Left lobe of liver (tissue), 2 donors: ENCODE measurements at places on chromosomes 1 and 21. TPM values are rescaled to one million over a fixed set of nuclear protein-coding genes. Genes with fewer than 3 reads are reported as not detected.

- no peak for DNase-seq
These were observed 16.9 kb downstream of the PLA2G4A start for GRCh38 chr1:186845576-186846210.

GRCh38 chr1:82919837-82920236 is 1079.1 kb downstream of the TTLL7 start:
- DNase-seq = no peak

DNA sequence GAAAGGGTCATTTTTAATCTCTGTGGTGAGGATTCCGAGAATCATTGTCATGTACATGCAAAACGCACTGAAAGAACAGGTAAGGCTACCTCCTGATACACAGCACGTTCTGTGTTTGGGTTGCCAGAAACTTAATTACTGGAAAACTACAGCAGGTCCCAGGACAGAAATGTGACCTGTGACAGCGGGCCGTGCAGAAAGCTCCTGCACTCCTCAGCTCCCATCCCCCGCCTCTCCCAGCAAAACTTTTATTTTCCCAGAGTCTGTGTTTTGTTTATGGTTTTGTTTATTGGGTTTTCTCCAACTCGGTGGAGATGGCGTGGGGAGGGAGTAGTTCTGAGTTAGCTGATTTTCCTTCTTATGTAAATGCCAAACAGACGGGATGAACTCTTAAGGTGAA is 44.7 kb downstream of the SLC44A3 start:
- DNase-seq = no peak

GRCh38 chr21:31604591-31605190 is 54.8 kb upstream of the SOD1 start:
- DNase-seq = peak; percentile 60

DNA sequence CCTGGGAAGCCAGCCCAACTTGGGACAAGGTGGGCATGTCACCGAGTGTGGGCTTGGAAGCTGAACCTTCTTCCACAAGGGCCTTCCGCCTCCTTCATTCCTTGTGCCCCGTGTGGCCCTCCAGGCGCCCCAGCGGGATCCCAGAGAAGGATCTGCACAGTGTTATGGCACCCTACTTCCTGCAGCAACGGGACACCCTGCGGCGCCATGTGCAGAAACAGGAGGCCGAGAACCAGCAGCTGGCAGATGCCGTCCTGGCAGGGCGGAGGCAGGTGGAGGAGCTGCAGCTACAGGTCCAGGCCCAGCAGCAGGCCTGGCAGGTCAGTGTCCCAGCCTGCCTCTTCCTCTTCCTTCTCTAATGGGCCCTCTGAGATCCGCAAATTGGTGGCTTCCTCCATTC is 5.8 kb upstream of the BGLAP start:
- DNase-seq = no peak

GRCh38 chr1:145942405-145942804 is 15.1 kb upstream of the RBM8A start:
- DNase-seq = no peak

DNA sequence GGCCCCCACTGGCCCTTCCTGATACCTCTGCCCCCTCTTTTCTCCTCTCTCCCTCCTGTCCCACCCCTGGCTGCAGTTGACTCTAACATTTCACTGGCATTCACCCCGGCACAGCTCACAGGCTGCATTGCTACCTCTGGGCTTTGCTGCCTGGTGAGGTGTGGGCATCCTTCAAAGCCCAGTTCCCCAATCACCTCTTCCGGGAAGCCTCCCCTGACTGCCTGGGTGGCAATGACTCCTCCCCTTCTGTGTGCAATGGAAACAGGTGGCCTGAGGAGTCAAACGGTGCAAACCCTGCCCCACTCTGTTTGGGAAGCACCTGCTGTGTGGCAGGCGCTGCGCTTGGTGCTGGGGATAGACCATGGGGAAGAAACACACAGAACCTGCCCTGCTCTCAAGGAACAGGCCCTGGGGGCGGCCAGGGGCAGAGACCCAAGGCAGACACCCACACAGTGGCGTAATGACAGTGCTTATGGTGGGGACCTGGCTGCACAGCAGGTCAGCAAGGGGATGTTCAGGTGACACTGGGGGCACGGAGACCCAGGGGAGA is 39.3 kb upstream of the POFUT2 start:
- DNase-seq = no peak

DNA sequence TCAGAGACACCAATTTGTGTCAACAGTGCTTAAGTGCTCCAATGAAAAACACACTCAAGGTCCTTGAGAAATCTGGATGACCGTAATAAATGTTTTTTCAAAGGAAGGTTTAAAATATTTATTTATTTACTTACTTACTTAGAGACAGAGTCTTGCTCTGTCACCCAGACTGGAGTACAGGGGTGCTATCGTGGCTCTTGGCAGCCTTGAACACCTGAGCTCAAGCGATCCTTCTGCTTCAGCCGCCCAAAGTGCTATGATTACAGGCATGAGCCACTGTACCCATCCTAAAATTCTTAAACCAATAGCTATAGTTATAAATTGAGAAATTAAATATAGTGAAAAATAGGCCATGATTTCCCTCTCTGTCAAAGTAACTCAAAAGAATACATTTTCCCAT is 17.3 kb upstream of the ERICH3 start:
- no peak for DNase-seq

DNA sequence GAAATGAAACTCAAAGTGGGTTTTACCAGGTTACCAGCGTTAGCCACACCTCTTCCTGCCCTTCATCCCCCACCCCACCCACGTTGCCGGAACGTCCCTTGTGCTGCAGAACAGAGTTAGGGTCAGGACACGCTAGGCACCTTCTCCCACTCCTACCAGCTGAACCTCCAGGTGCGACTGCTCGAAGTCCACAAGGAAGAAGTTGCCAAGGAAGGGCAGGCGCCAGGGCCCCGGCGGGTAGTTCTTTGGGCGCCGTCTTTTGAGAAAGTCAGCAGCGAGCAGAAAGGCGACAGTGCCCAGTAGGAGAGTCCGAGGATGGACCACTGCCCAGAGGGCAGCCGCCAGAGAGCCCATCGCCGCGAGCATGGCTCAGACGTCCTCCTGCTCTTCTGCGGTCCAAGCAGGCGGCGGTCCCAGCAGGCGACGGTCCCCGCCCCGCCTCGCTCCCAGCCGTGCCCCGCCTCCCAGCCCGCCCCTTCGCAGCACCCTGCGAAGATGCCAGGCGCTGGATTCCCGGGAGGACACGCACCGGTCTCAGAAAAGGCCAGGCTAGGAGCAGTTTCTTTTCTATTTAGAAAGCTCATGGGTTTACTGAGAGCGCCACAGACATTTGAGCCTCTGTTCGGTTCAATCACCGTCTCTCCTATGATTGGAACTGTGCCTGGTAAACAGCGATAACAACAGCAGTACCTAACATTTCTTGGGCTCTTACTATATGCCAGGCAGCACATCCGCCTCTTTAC is at the start of gene CYP2J2:
Gene CYP2J2, minus strand, starts transcription at position 393 of the 743 bp plus-strand sequence. Its CDS starts 27 bp downstream, at position 366.
- peak; percentile 89 for DNase-seq

GRCh38 chr1:103243481-103243880 is 135.2 kb upstream of the COL11A1 start:
- no peak for DNase-seq

GRCh38 chr1:117892512-117892911 is 36.9 kb downstream of the GDAP2 start:
- no peak for DNase-seq

GRCh38 chr21:43767984-43768867 is 7.9 kb downstream of the CSTB start:
- DNase-seq = no peak

DNA sequence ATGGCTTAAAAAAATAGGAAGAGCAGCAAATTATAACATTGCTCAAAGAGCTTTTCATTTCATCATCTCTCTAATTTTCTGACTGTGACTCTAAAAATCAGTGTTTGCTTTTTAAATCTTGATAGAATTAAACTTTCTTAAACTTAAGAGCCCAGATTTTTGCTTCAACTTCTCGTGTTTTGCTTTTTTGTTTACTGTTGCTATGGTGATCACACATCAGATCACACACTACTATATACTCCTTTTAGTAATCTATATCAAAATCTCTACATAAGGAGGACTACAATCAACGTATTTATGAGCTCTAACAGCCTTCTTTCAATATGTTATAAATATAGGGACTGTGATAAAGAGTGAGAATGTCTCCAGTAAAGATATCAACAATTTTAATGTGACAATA is 537.3 kb downstream of the KCNT2 start:
- DNase-seq = no peak

GRCh38 chr1:22861764-22862440 is 110.8 kb downstream of the LACTBL1 start:
- no peak for DNase-seq

DNA sequence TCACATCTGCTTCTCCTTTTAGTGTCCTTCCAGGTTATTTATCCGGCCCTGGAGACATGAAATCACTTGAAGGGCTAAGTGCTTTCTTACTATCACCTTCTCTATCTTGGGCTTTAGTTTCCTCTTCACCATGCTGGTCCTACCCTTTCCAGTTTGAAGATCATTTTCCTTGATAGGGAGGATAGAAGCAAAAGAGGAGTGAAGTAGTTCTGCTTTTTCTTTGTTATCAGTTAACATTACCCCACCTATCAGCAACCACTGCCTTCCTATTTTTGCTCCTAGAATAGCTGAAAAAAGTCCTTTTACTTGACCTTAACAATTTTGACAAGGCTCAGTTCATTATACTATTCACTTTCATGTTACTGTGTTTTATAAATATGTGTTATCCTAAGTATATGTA is 19.4 kb downstream of the RGL1 start:
- no peak for DNase-seq

SPRR2E gene
- not detected for total RNA-seq

NDUFS2 gene
- total RNA-seq = 106 TPM

RXRG gene
- 0.55 TPM for total RNA-seq

TEDDM1 gene
- total RNA-seq = not detected

DTL gene
- total RNA-seq = 0.10 TPM

KLHDC9 gene
- 6.2 TPM for total RNA-seq

SGIP1 gene
- 0.30 TPM for total RNA-seq
